Neural cell (in vitro differentiated cells): ENCODE measurements at places on chromosomes 3 and 15. TPM values are rescaled to one million over a fixed set of nuclear protein-coding genes. Genes with fewer than 3 reads are reported as not detected.

Gene ANKUB1
- polyA plus RNA-seq: not detected in 2 replicates

Gene TMEM212
- polyA plus RNA-seq: not detected in 2 replicates

Gene HDC
- 4.5 and 6.0 TPM in 2 replicates for polyA plus RNA-seq

Gene GCHFR
- polyA plus RNA-seq: 7.2 and 17.3 TPM in 2 replicates

Gene KBTBD13
- not detected in 2 replicates for polyA plus RNA-seq

Gene C15orf39
- polyA plus RNA-seq: 0.44 TPM in 1 of 2 replicates, not detected in the other

Gene ILDR1
- not detected in 2 replicates for polyA plus RNA-seq

Gene PAQR5
- not detected in 2 replicates for polyA plus RNA-seq

Gene LMLN
- polyA plus RNA-seq: 3.1 and 6.9 TPM in 2 replicates

Gene RBP2
- not detected in 2 replicates for polyA plus RNA-seq

Gene IGF2BP2
- polyA plus RNA-seq: 46.6 and 57.8 TPM in 2 replicates

Gene GRAMD2A
- polyA plus RNA-seq: 1.9 and 3.2 TPM in 2 replicates

Gene KCNMB3
- polyA plus RNA-seq: 0.16 TPM in 1 of 2 replicates, not detected in the other

Gene FOXB1
- polyA plus RNA-seq: not detected in 2 replicates

Gene EFHB
- polyA plus RNA-seq: 1.0 and 4.3 TPM in 2 replicates

Gene MYL3
- 2.1 TPM in 1 of 2 replicates, not detected in the other for polyA plus RNA-seq

Gene PKM
- polyA plus RNA-seq: 361 and 383 TPM in 2 replicates

Gene HIGD2B
- polyA plus RNA-seq: not detected in 2 replicates

Gene TMPRSS7
- 0.34 and 0.52 TPM in 2 replicates for polyA plus RNA-seq
